ENCODE measurements at places on chromosomes 4 and X.

- no peak for DNase-seq
Measured at GRCh38 chrX:71550578-71550977, 17.7 kb downstream of the OGT start.

- no peak for DNase-seq
Measured at GRCh38 chr4:166501941-166502382, 628.9 kb downstream of the TLL1 start.

GRCh38 chr4:74733756-74734155 lies 60.6 kb downstream of the BTC start:
- no peak for DNase-seq

DNA sequence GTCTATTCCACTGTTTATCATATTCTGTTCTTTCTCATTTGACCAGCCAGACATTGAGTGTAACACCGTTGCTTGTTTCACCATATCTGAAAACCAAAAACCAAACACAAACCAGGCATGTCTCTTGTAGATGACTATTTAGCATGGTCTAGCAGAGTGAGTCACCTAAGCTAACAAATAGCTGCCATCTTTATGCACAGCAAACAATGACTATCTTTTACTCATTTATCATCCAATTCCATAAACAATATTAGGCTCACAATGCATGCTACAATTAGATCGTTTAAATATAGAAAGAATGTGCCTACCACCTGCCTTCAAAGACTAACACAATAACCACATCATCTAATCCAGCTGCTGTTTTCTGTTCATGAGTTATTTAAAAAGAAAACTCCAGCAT lies 495.4 kb downstream of the PCDH19 start:
- DNase-seq = no peak

DNA sequence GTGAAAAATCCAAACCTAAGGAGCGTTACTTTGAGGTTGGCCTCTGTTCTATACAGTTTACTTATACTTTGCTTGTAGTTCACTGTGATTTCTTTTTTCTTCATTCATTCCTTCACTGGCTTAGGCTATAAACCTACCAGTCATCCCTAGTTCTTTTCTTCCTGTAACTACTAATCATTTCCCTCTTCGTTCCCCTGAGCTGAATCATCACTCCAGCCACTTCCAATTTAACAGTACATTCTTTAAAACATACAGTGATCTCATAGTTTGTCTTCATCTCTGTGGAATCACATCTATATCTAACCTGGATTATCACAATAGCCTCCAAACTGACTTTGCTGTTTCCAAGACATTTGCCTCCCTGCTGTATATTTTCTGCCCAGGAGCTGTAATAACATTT lies 25.2 kb upstream of the NPFFR2 start:
- DNase-seq = no peak

DNA sequence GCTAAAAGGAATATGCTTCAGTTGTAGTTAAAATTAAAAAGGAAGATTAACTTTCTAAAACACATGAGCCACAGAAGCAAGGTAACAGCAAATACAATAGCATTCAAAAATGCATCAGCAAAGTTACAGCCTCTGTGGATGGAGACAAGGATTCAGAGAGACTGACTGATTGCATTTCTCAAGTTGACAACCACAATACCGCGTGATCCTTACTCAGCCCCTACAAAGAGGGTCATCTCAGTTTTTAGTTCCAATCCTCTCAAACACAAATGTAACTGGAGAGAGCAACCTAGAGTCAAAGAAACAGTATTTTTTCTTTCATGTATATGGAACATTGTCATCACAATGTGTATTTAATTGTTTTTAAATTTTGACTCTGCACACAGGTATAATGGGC lies 14.2 kb upstream of the C1QTNF7 start:
- no peak for DNase-seq

GRCh38 chr4:99324361-99324760 lies 3.2 kb upstream of the ADH1B start:
- DNase-seq = no peak

GRCh38 chr4:56861360-56861759 lies 39.9 kb upstream of the SPINK2 start:
- no peak for DNase-seq

GRCh38 chr4:174334628-174335027 lies 50.9 kb downstream of the CEP44 start:
- no peak for DNase-seq

DNA sequence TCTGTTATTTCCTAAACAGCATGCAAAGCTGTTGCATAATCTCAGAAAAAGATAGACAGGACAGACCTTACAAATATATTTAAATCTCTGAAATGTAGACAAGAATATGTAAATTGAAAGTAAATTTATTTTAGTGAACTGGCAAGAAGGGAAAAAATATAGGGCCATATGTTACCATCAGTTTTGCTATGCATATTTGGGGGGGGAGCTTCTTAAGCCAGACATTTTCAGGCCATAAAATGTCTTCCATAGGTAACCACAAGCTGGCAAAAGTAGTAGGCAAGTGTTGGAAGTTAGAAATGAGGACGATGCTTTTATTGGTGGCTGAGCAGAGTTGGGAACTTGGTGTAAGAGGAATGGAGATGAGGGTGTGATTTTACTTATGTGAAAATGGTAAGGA lies 272.0 kb upstream of the CXXC4 start:
- DNase-seq = no peak

- DNase-seq = no peak
Measured at GRCh38 chr4:11511321-11511720, 82.6 kb upstream of the HS3ST1 start.

DNA sequence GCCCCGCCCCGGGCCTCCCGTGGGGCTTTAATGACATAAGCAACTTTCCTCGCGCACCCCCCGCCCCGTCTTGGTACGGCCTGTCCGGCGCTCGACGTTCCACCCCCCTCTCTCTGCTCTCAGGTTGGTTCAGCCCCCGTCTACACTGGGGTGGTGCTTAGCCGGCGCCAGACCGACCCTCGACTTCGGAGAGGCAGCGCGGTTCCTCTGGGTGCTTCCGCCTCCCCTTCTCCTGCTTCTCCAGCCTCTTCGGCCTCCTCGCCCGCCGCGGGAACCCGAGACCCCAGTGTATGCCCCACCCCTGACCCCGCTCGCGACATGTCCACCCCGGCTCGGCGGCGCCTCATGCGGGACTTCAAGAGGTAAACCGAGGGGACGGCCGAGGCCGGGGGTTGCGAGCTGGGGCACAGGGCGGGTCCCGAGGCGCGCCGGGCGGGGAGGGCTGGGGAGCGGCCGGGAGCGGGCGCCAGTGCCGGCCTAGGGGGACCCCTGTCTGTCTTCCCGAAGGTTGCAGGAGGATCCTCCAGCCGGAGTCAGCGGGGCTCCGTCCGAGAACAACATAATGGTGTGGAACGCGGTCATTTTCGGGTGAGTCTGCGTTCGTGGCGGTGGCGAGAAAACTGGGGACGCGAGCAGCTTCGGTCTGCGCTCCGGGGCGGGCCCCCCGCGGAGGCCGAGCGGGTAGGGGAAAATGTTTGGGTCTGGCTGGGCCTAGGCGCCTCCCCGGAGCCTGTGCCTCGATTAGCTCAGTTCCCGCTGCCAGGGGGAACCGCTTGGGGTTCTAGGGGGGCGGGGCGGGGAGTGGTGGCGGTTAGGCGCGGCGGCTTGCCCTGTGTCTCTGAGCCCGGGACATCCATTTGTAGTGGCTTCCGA lies at the start of gene UBE2A:
UBE2A (plus strand) TSS at position 170 of the 873 bp plus-strand sequence; CDS start at position 319, 149 bp downstream.
- peak; percentile 81 for DNase-seq

DNA sequence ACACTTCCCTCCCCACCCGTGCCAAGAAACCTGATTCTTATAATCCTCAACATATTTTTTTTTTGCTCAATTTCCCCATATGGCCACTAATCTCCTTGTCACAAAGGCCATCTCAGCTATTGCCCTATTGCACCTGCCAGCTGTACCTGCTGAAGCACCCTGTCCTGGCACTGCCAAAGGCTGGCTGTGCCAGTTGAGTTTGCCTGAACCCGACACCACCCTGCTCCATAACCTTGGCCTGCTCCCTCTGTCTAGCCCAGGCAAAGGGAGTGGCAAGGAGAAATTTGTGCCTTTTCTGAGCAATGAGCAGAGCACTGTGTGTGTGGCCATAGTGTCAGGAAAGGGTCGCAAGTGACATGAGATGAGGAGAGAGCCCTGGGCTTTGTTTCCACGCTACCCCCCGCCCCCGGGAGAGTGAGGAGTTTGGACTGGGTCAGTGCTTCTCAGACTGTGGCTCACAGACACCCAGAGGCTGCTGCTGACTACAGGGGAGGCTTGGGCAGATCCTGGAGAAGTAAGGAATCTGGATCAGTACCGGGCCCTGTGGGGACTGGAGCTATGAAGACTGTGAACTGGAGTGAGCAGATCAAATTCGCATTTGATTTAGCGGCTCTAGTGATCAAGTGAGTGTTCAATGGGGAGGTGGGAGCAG lies 42.2 kb upstream of the HMGB3 start:
- DNase-seq = no peak

DNA sequence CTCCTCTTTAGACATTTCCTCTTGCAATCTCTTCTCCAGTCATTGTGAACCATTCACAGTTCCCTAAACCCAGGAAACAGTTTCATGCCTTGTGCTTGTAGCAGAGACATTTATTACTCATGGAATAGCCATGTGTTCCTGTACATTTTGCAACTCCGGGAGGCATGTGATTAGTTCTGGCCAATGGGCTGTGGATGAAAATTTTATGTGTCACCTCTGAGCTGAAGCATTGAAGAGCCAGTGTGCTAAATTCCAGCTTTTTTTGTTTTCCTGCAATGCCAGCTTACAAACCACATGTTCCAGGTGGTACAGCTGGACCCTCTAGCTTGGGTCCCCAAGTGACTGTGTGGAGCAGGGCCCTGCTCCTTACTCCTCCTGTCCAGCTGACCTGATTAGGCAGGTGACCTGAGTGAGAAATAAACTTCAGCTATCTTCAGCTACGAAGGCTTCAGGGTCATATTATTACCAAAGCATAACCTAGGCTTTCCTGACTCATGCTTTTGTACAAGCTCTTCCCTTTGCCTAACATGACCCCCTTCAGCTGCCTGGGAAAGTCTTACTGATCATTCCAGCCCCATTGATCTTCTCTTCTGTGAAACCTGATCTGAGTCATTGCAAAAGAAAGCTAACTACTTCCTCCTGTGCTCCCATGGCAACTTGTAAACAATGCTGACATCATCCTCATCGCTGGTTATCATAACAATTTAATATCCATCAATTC lies 200.4 kb downstream of the PTTG2 start:
- peak; percentile 10 for DNase-seq

GRCh38 chr4:145531223-145531622 lies 49.6 kb downstream of the SMAD1 start:
- DNase-seq = no peak

DNA sequence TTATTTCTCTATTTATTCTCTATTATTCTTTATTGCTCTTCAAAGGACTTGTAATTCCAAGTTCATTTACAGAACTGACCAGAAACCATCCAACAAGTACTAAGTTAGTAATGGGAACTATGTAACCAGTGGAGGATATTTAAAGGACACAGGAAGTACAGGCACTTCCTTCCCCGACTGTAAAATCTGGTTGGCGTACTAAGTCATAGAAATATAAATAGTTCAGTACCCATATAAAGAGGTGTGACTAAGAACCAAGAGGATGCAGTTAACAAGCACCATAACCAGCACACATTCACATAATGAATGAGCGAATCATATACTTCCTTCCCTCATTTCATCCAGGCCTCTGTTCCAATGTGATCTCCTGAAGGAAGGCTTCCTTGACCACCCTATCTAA lies 3.6 kb upstream of the EIF4E start:
- DNase-seq = no peak

- DNase-seq = no peak
Measured at GRCh38 chrX:153692611-153693156, 5.0 kb downstream of the SLC6A8 start.

DNA sequence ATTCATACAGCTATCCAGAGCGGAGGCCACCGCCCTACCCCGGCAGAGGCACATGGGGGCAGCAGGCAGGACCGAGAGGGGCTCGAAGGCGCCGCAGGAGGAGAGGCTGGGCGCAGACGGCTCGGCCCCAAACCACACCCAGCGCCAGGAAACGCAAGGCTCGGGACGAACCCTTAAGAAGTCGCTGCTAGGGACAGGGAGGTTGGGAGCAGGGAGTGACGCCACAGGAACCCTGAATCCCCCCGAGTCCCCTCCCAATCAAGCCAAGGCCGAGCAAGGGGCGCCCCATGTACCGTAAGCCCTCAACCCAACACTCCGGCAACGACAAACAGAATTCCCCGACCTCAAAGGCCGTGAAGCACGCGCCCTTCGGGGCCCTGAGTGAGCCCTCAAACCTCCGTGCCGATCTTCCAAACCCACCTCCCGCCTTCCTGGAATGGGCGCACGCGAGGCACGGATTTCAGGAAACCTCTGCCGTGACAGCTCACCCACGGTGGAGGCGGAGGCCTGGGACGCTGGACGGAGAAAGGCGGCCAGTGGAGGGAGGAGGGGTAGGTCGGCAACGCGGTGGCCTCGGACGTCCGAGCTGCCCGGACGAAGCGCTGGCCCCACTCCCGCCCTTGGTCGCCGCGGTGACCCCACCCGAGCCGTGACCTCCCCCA lies 1.8 kb downstream of the ZFYVE28 start:
- no peak for DNase-seq

DNA sequence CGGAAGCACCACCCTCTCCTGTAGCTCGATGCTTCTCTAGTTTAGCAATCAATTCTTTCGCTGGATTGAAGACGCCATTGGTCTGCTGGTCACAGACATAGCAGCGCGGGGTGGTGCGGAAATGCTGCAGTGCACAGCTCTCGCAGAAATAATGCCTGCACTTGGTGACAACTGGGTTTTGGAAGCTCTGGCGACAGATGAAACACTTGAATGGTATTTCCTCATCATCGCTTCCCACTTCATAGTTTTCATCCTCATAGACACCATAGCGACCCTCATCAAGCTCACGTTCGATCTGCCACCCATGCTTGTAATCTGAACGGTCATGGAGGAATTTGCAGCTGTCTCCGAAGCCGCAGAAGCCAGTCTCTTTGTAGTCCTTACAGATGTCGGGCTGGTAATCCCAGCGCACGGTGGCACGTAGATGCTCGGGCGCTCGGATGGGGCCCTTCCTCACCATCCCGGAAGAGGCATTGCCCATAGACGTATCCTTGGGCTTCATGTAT lies 854 bp downstream of the RNF113A start:
- peak; percentile 16 for DNase-seq

- DNase-seq = no peak
Measured at GRCh38 chr4:72568959-72569718, at the start of gene ADAMTS3. ADAMTS3 (minus strand) TSS chr4:72569221; CDS start chr4:72568762, 459 bp downstream.

DNA sequence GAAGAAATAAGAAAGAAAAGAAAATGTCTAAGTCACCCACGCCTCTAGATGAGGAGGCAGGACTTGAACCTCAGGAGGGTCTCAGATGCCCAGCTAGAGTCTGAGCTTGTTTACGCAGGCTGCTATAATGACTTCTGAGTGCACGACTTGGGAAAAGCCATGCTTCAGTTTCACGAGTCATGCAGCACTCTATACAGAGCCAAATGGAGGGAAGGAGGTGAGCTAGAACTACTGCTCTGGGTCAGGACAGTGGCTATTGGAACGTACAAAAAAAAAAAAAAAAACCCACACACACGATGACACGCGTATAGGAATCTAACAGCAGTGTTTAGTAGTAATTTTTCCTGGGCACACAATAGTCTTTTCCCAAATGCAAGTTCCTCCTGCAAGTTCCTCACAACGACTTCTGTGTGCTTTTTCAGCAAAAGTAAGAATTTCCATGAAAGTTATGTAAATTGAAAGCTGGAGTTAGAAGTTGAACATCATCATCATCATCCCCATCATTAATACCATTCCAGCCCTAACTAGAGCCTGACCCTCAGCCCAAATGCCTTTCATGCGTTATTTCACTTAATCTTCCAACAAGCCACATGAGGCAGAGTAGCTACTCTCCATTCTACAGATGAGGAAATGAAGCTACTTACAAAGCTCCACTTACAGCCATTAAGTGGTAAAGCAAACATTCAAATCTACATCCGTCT lies 36.6 kb downstream of the IRF2 start:
- DNase-seq = no peak
